ENCODE measurements at places on chromosomes 1 and 21.

DNA sequence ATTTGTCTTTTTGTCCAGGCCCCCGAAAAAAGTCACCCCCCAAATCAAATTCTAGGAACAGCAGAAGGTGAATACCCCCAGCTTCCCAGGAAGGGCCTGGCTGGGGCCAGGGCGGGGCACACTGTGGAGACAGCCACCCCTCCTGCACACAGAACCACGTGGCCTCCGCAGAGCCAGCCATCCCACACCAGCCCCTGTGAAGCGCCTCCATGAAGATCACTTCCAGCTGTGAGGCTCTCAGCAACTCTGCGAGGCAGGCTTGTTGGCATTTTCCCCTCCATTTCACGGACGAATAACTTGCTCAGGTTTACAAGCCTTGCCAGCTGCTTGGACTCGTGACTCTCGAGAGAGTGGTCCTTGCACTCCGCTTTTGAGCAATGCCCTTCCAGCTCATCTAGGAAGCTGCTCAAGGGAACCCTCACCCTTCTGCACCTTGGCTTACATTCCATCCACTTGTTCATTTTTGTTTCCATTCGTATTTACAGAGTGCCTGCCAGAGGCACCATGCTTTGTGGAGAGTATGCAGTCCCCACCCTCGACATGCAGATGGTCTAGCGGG lies 48.2 kb downstream of the SYT6 start:
- no peak for DNase-seq

GRCh38 chr1:198909973-198910372 lies 271.1 kb downstream of the PTPRC start:
- no peak for DNase-seq

GRCh38 chr1:117802531-117803257 lies 126.7 kb downstream of the GDAP2 start:
- DNase-seq, result no peak

DNA sequence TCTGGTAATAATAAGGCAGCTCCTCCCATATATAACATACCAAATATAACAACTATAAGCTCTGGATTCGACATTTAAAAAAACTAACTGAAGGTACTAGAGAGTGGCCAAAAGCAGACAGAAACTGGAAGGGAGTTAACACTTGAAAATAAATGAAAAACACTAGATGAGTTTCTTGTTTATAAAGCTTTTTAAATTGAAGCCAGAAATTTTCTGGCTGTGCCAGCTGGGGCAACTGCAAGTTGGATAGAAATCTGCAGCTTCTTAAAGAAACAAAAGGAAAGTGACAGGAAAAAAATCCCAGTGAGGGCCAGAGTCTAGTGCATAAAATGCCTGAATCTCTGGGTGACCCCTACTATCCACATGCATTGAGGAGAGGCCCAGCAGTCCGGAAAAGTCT lies 432.7 kb downstream of the SMYD3 start:
- DNase-seq, result no peak

GRCh38 chr1:118007391-118007790 lies 77.9 kb downstream of the WDR3 start:
- no peak for DNase-seq

DNA sequence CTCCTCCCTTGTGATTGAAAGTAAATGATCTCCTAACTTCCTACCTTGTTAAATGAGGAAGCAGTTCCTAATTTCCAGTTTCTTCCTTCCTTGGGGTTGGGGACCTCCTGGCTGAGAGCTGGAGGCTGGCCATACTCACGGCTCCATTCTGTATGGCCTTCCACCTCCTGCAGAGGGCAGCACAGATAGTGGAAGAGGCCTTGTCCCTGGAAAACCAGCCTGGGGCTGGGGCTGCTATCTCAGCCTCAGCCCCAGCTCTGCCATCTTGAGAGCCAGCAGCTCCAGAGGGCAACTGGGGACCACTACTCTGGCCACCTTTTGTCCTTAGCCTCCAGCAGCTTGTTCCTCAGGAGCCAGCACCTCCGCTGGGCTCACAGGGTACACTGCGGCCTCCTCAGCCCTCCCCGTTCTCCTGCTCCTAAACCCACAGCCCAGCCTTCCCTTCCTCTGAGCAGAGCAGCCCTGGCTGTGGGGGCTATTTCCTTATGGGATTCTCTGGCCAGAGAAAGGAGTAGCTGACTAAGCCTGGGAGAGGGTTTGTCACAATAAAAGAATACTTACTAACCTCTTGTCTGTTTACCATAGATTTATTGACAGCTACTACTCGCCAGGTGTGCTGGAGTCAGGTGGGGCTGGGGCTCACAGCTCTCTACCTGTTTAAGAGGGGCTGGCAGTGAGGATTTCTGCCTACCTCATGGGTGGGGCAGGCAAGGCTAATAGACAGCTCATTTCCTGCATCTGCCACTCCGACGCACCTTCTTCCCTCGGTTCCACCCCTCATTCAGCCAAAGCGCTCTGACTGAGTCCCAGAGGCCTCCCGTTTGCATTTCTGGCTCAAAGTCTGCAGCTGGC lies 6.3 kb downstream of the TMEM234 start:
- DNase-seq, result peak; percentile 32

Data from stimulated activated CD4-positive, alpha-beta T cell treated with anti-CD3 and anti-CD28 coated beads, TNF-alpha, amount 100 ng/mL, for 48 hours (primary cell).